ENCODE measurements at places on chromosomes 2 and 18.

DNA sequence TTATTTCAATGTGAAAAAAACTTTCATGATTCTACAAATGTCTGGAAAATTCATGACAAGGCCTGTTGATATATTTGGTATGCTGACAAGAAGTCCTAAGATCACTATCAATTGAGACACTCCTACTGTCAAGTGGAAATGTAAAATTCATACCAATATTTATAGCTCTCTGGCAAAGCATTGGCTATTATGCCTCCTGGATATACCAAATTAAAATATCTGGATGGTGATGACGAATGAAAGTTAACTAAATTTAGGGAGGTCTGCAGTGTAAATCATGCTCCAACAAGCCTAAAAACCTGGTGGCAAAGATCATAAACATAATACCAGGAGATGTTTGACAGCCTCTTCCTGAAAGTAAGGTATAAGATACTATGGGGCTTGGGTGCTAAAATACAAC is 41.1 kb upstream of the TCF4 start:
- no peak for DNase-seq
- no peak overlapping the region for H3K27ac ChIP-seq
- H3K27me3 ChIP-seq, result no peaks in the 10 kb centered on the region
- no peak overlapping the region for H3K4me3 ChIP-seq
- H3K36me3 ChIP-seq, result no peaks in the 10 kb centered on the region

GRCh38 chr2:176566496-176566895 is 297.3 kb downstream of the MTX2 start:
- DNase-seq, result no peak
- H3K27ac ChIP-seq, result no peak overlapping the region
- no peaks in the 10 kb centered on the region for H3K4me1 ChIP-seq
- no peaks in the 10 kb centered on the region for H3K36me3 ChIP-seq
- peaks cover 4% of the 10 kb centered on the region for H3K27me3 ChIP-seq

DNA sequence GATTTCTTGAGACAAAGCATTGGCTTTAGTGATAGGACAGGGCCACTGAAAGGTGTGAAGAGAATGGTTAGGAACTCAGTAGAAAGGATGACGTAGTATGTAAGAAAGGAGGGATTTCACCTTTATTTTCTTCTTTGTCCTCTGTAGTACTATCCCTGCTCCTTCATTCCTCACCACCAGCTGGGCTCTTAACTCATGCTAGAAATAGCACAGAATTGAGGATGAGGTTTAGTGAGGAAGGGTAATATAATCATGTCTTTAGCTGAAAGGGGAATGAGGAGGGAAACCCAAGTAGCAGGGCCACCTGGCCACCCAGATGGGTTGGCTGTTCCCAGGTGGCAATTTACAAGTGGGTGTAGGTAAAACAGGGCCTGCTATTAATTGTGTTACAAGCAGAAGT is 15.2 kb downstream of the ACVR2A start:
- DNase-seq, result no peak
- H3K36me3 ChIP-seq, result no peaks in the 10 kb centered on the region
- no peaks in the 10 kb centered on the region for H3K27me3 ChIP-seq
- H3K4me3 ChIP-seq, result no peak overlapping the region
- H3K4me1 ChIP-seq, result no peaks in the 10 kb centered on the region

GRCh38 chr18:23950644-23951043 is 63.9 kb upstream of the TTC39C start:
- DNase-seq, result no peak
- no peak overlapping the region for H3K27ac ChIP-seq
- H3K4me1 ChIP-seq, result no peaks in the 10 kb centered on the region
- H3K27me3 ChIP-seq, result no peaks in the 10 kb centered on the region
- H3K36me3 ChIP-seq, result no peaks in the 10 kb centered on the region
- H3K4me3 ChIP-seq, result no peak overlapping the region

DNA sequence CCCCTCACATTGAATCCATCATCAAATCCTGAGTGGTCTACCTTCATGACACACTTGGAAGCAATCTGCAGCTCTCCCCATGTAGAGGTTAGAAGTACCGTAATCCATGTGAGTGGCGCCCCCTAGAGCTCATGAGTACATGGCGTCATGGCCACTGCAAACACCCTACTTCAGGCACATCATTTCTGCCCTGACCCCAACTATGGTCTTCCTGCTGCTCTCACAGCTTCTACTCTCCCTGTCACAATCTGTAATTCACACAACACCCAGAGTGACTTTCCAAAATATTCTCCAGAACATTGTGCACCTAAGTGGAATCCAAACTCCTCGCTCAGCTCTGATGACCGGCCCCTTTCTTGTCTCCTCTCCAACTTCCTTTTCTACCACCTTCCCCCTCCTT is 141.9 kb downstream of the ANKRD44 start:
- peaks cover 10% of the 10 kb centered on the region for H3K4me1 ChIP-seq
- DNase-seq, result peak; percentile 56
- no peaks in the 10 kb centered on the region for H3K27me3 ChIP-seq
- no peak overlapping the region for H3K27ac ChIP-seq

DNA sequence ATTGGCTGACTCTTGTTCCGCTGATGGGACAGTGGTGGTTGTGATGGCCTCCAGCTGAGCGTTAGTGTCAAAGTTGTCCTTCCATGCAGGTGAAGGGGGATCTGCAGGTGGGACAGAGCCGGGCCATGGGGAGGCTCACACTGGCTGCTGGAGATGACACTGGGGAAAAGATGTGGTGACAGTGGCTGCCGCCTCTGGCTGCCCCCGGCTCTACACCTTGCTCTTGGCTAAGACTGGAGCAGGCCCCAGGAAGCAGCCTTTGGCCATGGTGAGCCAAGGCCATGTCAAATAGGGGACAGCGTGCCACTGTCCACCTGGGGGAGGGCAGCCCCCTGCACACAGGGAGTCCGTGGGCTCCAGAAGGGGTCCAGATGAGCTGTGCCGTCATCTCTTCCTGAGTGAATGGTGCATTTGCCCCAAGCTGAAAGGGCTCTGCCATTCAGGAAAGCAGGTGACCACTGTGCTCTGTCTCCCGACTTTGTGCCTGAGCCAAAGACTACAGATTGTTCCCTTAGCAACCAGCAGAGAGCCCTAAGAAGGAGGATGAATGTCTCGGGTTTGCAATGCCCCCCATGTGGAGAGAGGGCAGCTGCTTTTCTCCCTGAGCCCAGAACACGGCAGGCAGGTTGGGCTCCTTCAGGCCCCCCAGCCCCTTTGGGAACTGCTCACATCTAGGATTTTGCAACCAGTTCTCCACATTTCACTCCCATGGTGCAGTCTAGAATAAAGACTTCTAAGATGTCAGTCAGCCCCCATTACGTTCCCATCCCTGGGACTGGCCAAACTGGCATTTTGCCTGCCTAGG is 79.1 kb upstream of the BCL2L11 start:
- no peaks in the 10 kb centered on the region for H3K27me3 ChIP-seq
- DNase-seq, result no peak
